ENCODE measurements at places on chromosomes 6 and 20. TPM values are rescaled to one million over a fixed set of nuclear protein-coding genes. Genes with fewer than 3 reads are reported as not detected.
A peak's percentile ranks its signal among the peaks of the same experiment; 100 is the strongest.

The CD2AP gene
- total RNA-seq, result 69.7 TPM

- no peaks in the 10 kb centered on the region for H3K27me3 ChIP-seq
- peak overlapping the region; percentile 30 for H3K27ac ChIP-seq
- H3K4me3 ChIP-seq, result peak overlapping the region; percentile 55
- peaks cover 19% of the 10 kb centered on the region for H3K4me1 ChIP-seq
- DNase-seq, result no peak
- H3K36me3 ChIP-seq, result peaks cover 19% of the 10 kb centered on the region
Observed at GRCh38 chr20:62120990-62121775, 1.1 kb upstream of the LSM14B start.

GRCh38 chr6:134245706-134246105 is 72.2 kb downstream of the SGK1 start:
- no peaks in the 10 kb centered on the region for H3K36me3 ChIP-seq
- H3K4me1 ChIP-seq, result no peaks in the 10 kb centered on the region
- H3K4me3 ChIP-seq, result no peak overlapping the region

GRCh38 chr20:44481719-44482416 is 6.2 kb downstream of the TTPAL start:
- H3K4me3 ChIP-seq, result no peak overlapping the region
- no peaks in the 10 kb centered on the region for H3K4me1 ChIP-seq
- H3K27me3 ChIP-seq, result no peaks in the 10 kb centered on the region
- H3K27ac ChIP-seq, result no peak overlapping the region
